ENCODE measurements at places on chromosomes 1 and 21.

DNA sequence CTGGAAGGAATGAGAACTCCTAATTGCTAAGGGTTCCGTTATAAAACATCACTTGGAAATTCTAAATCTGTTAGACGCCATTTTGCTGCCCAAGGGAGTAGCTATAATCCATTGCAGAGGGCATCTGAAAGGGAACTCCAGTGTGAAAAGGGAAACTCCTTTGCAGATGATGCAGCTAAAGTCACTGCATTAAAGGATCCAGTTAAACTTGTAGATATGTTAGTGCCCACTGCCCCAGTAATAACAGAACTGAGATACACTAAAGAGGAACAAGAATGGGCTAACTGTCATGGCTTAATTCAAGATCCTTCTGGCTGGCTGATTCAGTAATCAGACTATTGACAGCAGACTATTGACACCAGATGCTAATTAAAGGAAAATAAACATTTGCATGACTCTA lies 81.8 kb upstream of the KIAA0040 start:
- DNase-seq: no peak

- DNase-seq: no peak
These were observed 15.0 kb downstream of the SKI start for GRCh38 chr1:2242814-2243725.

DNA sequence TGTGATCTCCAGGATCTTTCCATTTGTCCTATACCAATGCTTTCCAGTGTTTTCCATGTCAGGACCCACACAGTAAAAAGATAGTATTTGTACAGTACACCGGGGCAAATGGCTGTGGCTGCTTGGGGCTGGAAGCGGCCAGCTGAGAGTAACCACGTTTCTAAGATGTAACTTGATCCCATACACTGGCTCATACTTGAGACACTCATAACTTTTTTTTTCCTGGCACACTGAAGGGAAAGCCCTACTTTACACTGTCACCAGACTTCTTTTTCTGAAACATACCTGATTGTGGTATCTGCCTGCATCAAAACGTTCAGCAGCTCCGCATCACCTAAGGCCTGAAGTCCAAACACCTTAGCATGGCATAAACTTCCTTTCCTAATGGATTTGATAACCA lies 21.6 kb downstream of the VPS13D start:
- DNase-seq: no peak

DNA sequence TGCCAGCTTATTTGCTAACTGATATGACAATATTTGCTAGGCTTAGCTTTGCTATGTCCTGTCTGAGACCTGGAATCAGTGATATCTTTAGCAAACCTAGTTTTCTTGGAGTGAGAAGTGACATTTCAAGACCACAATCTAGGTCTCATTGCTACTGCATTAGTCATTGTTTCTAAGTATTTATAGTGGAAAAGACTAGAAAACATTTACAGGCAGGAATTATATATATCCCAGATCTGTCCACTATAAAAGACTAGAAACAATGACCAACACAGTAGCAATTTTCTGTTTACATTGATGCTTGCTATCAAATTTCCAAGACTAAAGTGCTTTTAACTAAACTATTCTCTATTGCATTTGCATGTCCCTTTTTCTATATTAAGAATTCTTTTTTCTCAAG lies 5.0 kb upstream of the RGS18 start:
- DNase-seq: no peak

- no peak for DNase-seq
These were observed 41.9 kb downstream of the RSPH1 start for GRCh38 chr21:42453986-42454570.

GRCh38 chr1:59833022-59833421 lies 18.3 kb downstream of the HOOK1 start:
- no peak for DNase-seq

DNA sequence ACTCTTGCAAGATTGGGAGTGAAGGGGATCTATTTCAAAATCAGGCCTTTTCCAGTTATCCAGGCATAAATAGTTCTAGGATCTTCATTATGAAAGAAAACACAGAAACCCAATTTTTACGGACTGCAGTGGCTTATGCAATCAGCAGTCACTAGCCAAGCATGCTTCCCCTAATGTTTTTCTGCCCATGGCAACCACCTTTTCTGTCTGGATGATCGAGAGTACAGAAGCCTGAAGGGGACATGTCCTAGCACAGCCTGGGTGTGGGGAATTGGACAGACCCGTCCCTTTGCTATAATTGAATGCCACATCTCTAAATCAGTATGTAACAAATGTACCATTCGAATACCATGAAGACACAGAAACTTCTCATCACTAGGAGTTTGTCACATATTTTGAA lies 29.8 kb upstream of the NCAM2 start:
- no peak for DNase-seq

- no peak for DNase-seq
These were observed 237.9 kb downstream of the USP25 start for GRCh38 chr21:15967661-15968060.

DNA sequence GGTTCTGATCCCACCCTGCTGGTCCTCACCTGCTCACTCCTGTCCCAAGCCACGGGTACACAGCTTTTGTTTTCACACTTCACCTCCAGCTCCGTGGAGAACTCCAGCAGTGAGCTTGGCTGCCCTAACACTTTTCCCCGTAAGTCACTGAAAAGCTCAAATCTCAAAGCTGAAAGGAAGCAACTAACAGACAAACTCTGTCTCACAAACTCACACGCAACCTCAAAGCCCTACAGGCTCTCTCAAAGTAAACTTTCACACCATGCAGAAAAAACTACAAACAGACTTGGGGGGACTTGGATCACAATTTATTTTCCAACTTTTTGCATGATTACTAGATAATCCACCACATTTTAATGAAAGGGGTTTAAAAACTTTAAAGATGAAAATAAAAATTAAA lies 88.3 kb downstream of the AK5 start:
- no peak for DNase-seq

GRCh38 chr1:93729502-93729901 lies 47.9 kb upstream of the BCAR3 start:
- DNase-seq: no peak

- no peak for DNase-seq
These were observed 2.3 kb downstream of the ACTL8 start for GRCh38 chr1:17757426-17757825.

GRCh38 chr1:156691665-156692440 lies 13.5 kb downstream of the CRABP2 start:
- DNase-seq: no peak

GRCh38 chr1:12615159-12615864 lies 2.7 kb downstream of the DHRS3 start:
- no peak for DNase-seq
